ENCODE measurements at places on chromosomes 6 and 20.

- no peak for DNase-seq
These were observed 7.2 kb upstream of the FAM50B start for GRCh38 chr6:3841711-3842565.

DNA sequence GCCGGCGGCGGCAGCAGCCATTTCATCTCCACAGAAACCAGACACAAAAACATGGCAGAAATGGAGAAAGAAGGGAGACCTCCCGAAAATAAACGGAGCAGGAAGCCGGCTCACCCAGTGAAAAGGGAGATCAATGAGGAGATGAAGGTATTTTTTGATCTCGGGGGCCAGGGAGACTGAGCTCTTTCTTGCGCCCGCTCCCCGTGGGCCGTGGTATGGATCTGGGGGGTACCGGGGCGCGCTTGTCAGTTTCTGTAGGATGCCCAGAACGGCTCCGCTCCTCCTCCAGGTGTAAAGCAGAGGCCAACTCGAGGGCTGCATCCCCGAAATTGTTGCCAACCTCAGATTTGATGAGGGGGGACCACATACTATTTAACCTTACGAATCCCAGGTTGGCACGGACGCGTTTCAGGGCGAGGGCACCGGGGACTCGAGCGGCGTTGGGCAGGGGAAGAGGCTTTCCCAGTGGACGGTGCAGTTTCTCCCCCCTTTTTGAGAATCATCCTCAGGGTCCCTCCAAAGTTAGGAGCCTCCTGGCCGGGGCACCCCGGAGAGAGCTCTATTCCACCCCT lies 735 bp downstream of the SOBP start:
- no peak for DNase-seq

- DNase-seq, result no peak
These were observed 7.9 kb downstream of the PTK6 start for GRCh38 chr20:63529180-63529860.

- peak; percentile 44 for DNase-seq
These were observed 7.8 kb upstream of the BTN3A1 start for GRCh38 chr6:26394289-26394688.

DNA sequence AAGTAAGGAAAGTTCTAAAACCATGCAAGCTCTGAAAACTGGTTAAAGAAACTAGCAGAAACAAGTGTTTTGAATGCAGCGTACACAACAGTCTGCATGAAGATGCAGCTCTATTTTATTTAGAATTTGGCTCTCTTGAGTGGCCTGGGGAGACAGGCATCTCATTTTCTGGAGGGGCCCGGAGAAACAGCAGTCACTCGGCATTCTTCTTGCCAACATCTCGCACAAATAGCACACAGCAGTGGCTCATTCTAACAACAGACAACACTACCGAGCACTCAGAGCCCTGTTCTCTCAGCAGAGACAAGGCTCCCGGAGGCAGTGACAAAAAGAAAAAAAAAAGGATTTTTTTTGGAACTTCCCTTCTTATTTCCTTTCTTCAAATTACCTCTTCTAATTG lies 108.5 kb upstream of the STMND1 start:
- DNase-seq, result no peak

DNA sequence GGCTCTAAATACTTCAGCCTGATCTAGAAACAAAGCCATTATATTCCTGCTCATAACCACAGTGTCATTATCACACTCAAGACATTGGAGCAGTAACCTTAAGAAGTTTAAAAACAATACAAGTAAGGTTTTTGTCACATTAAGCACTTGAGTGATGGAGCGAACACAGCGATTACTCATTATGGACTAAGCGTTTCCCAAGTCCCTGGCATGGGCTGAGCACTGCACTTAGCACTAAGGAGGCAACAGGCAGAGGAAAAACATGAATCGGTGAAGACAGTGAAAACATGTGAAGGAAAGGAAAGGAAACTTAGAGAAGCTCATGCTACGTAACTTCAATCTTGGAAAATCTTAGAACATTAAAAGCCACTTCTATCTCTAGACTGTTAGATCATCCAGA lies 108.7 kb downstream of the SLC24A3 start:
- no peak for DNase-seq

DNA sequence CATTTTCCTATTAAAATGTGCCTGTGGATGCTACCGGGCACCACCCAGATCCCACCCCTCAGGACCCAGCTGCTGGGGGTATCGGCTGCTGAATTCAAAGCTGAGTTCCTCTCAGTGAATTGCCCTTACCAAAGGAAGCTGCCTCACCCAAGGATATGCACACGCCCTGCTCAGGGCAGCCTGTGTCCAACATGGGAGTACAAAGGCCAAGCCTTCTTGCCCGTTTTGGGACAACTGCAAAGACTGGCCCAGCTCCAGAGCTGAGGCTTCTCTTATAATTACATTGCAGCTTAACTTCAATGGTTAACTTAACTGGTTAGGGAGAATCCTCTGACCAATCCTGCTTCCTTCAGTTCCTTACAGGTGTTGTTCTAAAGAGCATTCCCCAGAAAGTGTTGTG lies 19.8 kb upstream of the FANCE start:
- no peak for DNase-seq

DNA sequence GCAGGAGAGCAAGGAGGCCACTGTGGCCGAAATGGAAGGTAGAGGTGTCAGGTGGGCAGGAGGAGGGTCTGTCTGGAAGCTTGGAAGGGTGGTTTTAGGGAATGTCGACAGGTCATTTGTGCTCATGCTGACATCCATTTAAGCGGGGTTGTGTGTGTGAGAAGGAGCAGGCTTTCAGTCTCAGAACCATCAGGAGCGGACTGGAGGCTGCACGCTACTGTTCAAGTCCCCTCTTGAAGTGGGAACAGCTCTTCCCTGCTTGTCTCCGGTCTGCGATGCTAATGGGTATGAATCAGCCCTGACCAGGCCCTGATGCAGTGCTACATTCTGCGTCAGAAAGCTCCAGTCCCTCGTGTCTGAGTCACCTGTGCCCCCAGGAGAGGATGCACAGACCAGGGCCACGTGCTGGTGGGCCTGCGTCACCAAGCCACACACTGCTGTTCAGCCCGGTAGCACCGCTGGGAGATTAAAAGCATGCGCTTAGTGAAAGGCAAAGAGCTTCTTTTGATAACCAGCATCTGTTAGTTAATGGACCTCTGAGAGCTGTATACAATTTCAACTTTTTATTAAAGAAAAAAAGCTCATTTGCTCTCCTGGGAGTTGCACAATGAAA lies 58.0 kb downstream of the APCDD1L start:
- DNase-seq, result no peak

DNA sequence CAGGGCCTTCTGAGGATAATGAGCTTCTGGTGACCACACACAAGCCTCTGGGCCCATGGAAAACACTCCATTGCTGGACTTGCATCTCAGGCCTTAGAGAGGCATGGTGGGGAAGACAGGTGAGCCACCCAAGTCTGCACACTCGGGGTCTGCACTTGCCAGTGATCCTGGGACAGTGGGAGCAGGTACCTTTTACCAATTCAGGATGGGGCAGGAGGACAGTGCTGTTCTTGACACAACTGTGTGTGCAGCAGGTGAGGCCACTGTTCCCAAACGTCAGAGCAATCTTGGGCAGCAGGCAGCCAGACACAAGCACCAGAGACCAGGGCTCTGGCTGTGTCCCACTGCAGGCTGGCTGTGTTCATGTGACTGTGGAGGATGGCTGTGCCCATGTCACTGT lies 221.3 kb downstream of the ERMARD start:
- no peak for DNase-seq

- DNase-seq, result no peak
These were observed 8.5 kb upstream of the PACSIN1 start for GRCh38 chr6:34457382-34457741.

DNA sequence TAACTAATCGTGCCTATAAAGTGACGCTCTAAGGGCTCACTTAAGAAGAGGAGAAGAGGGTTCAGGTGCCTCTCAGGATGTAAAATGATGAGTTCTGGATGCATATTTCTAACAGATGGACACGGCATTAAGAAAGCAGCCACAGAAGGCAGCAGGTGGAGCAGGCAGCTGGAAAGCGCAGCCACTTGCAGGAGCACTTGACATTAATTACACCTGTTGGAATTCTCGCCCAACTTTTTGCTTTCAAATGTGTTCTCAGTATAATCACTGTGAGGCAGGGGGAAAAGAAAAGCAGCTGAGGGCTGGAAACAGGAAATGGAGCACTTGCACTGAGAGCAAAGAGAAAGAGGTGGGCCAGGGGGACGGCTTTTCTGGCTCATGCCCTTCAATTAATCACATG lies 164.2 kb downstream of the NKAIN2 start:
- no peak for DNase-seq

DNA sequence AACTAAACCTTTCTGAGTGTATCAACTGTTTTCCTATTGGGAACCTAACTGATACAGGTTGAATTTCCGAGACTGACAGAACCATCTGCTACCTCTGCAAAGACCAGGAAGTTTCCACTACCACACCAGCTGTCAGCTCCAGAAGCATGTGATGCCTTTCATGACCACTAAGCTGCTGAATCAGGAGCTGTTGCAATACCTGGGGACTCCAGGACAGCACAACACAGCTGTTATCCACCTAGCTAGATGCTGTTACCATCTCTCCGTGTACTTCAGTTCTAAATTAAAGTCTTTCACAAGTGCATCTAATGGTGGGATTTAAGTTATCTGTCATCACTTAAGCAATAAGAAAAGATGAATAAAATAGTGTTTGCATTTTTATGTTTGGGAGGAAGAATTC lies 158.2 kb upstream of the IMPG1 start:
- DNase-seq, result no peak

GRCh38 chr6:143844006-143844405 lies 868 bp downstream of the LTV1 start:
- no peak for DNase-seq

DNA sequence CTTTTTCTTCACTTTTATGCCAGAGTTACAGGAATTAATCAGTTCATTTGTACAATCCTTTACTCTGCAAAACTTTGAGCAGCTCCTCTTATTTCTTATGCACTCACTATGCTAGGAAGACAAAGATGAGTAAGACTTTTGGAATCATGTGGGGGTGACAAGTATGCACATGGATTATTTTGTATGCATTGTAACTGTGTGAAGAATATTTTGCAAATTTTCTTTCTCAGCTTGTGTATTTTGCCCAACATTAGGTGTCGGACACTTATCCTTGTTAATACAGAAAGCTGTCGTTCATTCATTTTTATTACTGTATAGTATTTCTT lies 88.6 kb downstream of the PPP1R14C start:
- no peak for DNase-seq

- peak; percentile 56 for DNase-seq
These were observed 2.9 kb downstream of the TFAP2A start for GRCh38 chr6:10411971-10412460.

DNA sequence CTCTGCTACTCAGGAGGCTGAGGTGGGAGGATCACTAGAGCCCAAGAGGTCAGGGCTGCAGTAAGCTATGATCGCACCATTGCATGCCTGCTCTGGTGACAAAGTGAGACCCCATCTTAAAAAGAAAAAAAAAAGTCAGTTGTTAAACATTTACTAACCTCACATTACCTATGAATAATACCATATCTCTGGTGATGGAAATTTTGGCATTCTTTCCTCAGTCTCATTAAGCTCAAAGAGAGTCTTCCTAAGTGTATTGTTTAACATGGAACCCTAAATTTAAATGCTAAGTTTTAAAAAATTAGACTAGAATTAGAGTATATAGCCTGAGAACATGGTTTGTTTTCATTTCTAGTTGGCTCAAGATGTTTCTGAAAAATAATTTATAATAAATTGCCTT lies 11.3 kb upstream of the BFSP1 start:
- no peak for DNase-seq

- DNase-seq, result no peak
These were observed 81.5 kb downstream of the MAP7 start for GRCh38 chr6:136468711-136469110.

- no peak for DNase-seq
These were observed 130.4 kb upstream of the AKAP12 start for GRCh38 chr6:151109361-151109760.

DNA sequence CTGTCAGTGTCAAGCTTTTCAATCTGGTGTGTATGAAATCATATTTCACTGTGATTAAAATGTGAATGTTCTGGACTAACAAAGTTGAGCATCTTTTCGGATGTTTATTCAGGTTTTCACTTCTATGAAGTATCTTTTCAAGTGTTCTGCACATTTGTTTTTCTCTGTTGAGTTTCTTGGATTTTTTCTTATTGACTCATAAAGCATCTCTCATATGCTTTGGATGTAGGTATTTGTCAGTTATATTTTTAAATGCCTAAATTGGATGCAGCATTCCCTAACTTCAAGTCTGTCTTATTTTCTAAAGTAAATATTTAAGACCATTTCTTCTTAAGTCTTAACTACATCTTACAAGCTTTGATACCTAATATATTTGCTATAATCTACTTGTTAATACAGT lies 398.0 kb downstream of the PLCB1 start:
- no peak for DNase-seq

DNA sequence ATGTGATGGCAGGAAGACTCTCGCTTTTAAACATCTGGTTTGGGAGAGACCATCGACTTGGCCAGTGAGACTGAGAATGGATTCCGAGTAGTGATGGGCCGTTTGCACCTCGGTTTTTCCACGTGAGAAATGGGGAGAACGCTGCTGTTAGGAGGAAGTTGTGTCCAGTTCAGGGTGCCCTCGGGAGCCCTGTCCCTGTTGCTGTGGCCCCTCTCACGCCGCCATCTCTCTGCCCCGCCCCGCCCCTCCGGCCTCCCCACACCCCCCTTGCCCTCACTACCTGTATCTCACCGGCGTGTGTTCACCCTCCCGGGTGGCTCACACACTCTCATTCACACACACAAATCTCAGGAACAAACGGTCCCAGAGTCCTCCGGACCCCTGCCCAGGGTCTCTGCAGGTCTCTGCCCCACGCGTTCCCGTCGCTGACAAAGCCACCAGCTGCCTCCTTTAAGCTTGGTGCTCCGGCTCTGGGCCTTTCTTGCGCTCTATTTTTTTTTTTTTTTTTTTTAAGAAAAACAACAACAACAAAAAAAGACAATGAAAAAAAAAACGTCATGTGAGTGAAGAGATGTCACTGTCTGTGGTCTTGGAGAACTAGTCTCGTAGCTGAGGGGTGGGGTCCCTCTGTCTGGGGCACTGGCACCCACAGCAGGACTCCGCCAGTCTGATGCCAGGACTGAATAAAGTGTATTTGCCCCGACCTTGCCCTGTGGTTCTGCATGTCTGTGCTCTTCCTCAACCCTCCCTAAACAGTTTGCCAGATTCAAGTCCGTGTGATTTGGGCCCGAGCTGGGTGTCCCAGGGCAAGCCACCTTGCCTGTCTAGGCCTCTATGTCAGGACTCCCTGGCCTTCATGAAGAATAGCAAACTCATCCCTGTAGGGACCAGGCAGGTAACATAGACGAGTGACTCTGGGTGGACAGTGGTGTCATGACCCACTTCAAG lies 2.9 kb downstream of the SOX12 start:
- no peak for DNase-seq

DNA sequence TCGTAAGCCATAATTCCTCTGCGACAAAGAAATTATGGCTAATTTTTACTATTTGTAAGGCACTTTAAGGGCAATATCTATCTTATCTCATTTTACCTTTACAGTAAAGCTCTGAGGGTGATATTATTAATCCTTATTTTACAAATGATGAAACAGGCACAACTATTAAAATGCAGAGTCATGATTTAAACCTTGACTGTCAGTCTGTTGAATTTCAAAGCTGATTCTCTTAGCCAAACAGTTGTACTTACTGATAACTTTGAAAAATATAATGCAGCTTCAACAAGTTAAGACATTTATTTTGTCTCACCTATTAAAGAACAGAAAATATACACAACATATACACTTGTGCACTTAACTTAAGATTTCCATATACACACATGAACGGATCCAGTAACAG lies 88.2 kb downstream of the SMPDL3A start:
- DNase-seq, result no peak

GRCh38 chr20:1825507-1825906 lies 69.7 kb upstream of the SIRPA start:
- no peak for DNase-seq
